Upper lobe of left lung (tissue), 6 donors: ENCODE measurements at places on chromosomes 11 and 22.

GRCh38 chr11:94845622-94846021 is 77.5 kb downstream of the AMOTL1 start:
- DNase-seq: peak; percentile 55

GRCh38 chr11:104124979-104125378 is 39.0 kb downstream of the PDGFD start:
- no peak for DNase-seq

DNA sequence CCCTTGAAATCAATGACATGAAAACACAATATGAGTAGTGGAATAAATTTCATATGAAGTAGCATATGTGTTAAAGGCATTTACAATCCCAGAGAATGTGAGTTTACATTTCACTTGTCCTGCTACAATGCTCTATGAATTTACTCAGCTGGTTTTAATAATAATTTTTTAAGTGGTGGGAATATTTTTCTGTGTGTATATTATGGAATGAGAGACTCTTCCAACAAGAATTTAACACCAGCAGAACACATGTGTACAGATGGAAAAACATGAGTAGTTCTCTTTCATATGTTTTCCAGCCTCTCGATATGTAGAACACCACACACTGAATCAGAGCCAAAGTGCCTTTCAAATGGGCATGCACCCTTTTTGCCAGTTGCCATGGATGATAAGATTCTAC is 170.4 kb downstream of the MAML2 start:
- DNase-seq: no peak

DNA sequence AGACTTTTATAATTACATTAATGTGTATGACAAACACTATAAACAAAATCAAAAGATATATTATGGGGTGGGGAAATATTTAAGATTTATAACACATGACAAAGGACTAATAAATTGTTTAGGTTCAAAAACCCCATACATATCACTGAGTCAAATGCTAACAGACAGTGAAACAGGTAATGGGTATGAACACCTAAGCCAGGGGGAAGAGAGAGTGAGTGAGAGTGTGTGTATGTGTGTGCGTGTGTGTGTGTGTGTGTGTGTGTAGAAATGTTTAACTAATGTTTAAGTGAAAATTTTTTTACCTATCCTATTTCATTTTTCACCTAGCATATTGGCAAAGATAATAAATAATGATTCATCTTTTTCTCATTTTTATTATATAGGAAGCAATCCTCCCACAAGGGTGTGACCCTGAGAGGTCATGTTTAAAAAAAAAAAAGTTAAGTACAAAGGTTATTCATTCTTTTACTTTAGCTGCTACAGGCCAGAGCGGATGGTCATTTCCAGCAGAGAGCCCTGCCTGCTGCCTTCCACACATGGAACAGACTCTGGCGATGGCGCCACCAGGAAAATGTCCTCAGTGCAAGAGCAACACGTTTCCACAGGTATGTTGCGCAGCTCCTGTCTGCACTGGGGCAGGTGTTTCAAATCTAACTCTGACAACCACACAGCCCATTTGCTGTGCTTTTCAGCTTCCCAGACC is 72.9 kb downstream of the PISD start:
- DNase-seq: no peak

DNA sequence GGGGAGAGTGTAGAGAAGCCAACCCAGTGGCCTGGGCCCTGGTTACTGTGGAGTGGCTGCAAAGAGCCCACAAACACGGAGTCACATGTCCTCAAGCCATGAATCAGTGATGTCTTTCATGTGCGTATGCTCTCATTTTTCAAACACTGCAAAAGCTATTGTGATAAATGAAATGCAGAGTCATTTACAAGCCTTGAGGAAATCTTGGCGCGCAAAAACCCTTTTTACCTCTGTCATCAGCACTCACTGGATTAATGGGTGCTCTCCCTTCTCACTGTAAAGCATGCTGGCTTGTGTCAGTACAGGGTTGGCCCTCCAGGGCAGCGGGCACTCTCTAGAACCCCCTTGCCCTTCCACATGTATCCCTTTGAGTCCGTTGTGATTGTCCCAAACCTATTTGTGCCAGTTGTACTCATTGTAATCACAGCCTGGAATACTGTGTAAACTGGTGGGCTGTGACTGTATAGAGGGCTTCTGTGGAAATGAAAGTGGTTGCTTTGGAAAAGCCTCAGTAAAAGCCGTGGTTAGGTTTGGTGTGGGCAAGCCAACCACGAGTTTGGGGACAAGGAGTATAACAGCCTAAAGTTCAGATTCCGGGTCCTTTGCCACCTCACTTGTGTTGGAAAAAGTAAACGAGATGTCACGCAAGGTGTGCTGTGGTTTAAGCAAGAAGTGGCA is 10.4 kb downstream of the GNAZ start:
- DNase-seq: no peak

DNA sequence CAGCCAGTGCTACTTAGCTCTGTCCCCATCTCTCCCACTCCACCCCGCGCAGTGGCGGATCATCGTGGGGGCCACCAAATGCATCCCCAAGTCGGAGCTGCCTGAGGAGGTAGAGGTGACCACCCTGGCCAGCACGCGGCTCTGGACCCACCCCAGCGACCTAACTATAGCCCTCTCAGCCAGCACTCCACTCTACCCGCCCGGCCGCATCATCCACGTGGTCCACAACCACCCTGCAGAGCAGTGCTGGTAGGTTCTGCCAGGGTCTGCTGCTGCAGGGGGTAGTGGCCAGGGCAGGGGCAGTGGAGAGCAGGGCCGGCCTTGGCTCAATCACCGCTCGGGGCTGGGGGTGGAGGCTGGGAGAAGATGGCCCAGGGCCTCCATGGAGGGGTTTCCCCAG is 13.0 kb upstream of the MYRF start:
- no peak for DNase-seq
